ENCODE measurements at places on chromosomes 5 and 9.

GRCh38 chr5:138737494-138738265 is 15.5 kb upstream of the CTNNA1 start:
- DNase-seq: no peak

GRCh38 chr5:56052735-56053134 is 58.0 kb upstream of the IL6ST start:
- no peak for DNase-seq

DNA sequence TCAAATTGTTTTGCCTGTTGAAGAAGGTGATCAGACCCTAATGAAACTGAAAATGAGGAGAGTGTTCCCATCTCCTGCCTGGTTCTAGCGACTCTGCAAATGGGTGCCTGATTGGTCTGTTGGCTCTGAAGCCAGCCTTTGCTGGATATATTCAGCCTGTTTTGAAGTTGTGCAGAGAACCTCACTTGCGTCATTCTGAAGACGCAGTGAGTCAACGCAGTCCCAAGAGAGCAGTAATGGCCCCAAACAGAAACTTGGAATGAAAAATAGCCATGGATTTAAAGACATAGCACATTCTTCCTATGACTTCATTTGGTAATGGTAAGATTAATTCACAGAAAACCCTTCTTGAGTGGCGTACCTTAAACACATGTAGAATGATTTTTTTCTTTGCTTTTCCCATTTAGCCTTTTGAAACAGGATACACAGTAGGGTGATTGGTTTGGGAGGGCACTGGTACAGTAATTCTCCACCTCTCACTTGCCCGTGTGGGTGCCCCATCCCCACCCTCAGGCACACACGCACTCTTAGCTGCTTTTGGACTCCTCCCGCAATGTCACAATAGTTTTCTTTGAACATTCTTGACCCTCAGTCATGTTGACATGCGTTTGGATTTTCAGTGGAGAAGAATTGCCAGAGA is 54.1 kb upstream of the ABL1 start:
- DNase-seq: no peak

DNA sequence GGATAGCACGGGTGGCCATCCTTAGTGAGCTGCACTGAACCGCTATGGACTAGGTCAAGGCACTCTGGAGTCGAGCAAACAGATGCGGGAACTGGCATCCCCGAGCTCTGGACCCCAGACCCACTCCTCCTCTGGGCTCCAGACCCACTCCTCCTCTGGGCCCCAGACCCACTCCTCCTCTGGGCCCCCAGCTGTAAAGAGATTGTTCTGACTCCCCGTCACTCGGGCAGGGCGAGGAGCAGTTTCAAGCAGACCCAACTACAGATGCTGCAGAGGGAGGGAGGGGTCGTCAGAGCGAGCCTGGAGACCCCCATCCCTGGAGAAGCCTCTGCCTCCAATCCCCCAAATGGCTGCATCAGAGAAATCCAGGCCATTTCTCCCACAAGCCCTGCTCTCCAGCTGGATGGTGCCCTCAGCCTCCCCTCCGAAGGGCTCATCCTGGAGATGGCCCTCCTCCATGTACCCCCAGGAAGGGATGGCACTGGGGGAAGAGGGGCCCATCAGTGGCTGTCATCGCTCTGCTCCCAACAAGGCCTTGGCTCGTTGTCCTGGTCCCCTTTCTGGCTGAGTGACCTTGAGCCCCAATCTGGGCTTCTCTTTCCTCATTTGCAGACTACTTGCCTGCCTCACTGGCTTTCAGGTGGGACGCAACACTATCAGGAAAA is 38.7 kb downstream of the DUSP1 start:
- DNase-seq: no peak

DNA sequence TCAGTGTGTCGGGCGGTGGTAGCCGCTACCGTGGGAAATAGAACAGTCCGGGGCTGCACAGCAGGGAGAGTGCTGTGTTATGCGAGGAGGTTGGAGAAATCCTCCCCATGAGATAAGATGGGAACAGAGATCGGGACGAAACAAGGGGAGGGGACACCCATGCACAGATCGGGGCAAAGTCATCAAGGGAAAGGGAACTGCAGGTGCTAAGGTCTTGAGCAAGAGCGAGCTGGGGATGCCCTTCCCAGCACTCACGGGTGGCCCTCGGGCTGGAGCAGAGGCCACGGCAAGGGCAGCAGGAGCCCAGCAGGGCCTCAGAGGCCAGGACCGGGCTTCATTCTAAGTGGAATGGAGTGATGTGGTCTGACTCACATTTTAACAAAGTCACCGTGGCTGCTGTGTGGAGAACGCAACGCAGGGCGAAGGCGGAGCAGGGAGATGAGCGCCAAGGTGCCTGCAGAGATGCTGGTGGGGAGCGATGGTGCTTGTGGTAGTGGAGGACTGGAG is 7.7 kb downstream of the IL13 start:
- no peak for DNase-seq
